ENCODE measurements at places on chromosomes 3 and 15.

DNA sequence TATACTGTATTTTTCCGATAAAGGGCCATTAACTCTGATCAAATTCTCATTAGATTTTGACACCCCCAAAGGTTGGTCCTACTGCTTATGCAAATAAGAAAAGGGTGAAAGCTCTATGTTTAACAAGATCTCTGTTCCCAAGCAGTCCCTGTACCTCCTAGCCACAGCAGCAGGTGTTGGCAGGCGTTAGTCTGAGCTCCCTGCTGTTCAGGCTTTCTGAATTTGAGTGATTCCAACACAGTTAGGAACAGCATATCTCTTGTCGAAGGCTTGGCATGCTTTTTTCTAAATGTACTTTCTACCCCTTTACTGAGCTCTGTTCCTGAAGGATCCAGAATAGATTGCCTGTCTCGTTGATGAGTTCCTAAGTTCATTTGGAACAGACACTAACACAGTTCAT, 42.3 kb downstream of the MITF start:
- no peaks in the 10 kb centered on the region for H3K27me3 ChIP-seq
- no peak overlapping the region for H3K27ac ChIP-seq
- no peak for DNase-seq

- H3K36me3 ChIP-seq = peaks cover 8% of the 10 kb centered on the region
- peak overlapping the region; percentile 96 for H3K27ac ChIP-seq
- peak overlapping the region; percentile 81 for H3K4me3 ChIP-seq
- H3K27me3 ChIP-seq = no peaks in the 10 kb centered on the region
Measured at GRCh38 chr15:92809880-92810361, 90.2 kb upstream of the CHD2 start.

DNA sequence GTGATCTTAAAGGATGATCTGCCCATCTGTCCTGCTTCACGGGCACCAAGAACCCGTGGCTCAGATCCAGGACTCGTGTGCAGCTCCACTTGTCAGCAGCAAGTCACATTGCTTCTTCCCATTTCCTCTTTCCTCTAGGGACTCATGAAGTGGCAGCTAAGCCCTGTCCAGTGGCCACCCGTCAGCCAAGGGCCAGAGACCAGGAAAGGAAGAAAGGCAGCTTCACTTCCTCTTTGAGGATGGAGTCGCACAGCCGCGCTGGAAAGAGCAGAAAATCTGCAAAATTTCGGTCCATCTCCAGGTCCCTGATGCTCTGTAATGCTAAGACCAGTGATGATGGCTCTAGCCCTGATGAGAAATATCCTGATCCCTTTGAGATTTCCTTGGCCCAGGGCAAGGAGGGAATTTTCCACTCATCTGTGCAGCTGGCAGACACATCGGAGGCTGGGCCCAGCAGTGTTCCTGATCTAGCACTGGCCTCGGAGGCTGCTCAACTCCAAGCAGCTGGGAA, 28.5 kb downstream of the IL16 start:
- H3K4me3 ChIP-seq = no peak overlapping the region
- H3K36me3 ChIP-seq = no peaks in the 10 kb centered on the region
- H3K27ac ChIP-seq = no peak overlapping the region
- H3K27me3 ChIP-seq = no peaks in the 10 kb centered on the region

DNA sequence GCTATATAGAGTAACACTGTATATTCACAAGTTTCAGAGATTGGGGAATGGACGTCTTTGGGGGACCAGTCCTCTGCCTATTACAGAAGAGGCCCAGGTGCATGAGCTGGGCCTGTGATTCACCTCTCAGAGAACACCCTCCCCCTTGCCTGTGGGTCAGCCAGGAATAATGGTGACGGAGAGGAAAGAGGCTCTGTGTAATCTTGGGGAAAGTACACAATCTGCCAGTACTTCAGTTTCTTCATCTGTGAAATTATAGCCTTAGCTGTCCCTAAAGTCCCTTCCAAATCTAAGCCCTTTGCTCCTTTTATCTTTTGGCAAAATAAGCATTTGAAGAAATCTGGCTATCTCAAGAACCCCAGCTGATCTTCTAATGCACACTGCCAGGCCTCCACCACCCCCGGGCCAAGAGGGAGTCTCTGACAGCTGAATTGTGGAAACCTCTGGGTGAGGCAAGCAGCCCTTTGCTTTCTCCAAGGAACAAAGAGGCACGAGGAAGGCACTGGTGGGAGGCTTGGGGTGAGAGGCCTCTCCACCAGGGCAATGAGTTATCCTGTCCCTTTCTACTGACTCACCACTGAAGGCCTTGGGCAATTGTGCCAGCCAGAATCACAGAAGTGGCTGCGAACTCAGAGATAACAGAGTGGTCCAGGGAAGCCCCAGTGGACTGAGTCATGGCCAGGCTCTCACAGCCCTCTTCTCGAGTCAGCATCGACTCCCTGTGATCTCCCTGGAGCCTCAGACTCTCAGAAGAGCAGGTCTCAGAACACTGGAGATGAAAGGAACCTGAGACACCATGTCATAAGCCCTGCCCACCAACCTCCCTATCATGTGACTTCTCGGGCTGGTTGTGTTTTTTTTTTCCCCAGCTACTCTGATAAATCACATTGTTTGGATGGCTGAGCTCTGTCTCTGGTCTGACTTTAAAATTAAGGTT, 31.8 kb downstream of the CCNL1 start:
- peaks cover 63% of the 10 kb centered on the region for H3K4me1 ChIP-seq
- peak; percentile 66 for DNase-seq
- peak overlapping the region; percentile 92 for H3K27ac ChIP-seq
- no peaks in the 10 kb centered on the region for H3K36me3 ChIP-seq
- no peaks in the 10 kb centered on the region for H3K27me3 ChIP-seq

- peaks cover 39% of the 10 kb centered on the region for H3K36me3 ChIP-seq
- no peak overlapping the region for H3K4me3 ChIP-seq
- H3K27ac ChIP-seq = no peak overlapping the region
- no peaks in the 10 kb centered on the region for H3K27me3 ChIP-seq
- no peaks in the 10 kb centered on the region for H3K4me1 ChIP-seq
- DNase-seq = no peak
Measured at GRCh38 chr3:47870156-47870555, 67.2 kb downstream of the DHX30 start.

All from activated CD8-positive, alpha-beta T cell treated with anti-CD3 and anti-CD28 coated beads, Interleukin-2, amount 10 ng/mL, durations not matched to agents 7 days and 5 days (primary cell).